ENCODE measurements at places on chromosomes 7 and 10.

DNA sequence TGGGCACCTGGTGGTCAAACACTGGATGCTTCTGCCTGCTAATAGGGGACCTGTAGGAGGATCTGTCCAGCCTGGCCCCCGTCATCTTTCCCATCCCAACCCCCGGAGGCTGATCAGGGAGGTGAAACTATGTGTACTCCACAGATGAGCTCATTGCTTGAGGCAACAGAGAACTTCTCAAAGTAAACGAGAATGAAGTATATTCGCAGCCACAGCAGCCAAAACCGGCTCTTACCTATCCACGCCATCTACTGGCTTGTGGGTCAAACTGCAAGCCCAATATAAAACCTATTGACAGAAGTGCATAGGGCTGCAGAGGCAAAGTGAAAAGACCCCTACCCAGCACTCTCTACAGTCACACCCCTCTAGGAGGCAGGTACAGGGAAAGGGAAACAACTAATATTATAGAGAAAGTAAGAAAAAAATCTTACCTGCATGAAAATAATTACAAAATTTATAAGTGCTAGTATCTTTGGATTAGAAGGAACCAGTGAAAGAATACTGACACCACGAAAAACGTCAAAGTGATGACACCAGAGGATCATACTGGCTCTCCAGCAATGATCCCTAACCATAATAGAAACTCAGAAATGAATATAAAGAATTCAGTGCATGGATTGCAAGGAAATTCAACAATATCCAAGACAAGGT is 973.5 kb downstream of the ANKRD7 start:
- DNase-seq = peak; percentile 59

- DNase-seq = no peak
Measured at GRCh38 chr10:63464402-63465292, 1.1 kb downstream of the JMJD1C start.

DNA sequence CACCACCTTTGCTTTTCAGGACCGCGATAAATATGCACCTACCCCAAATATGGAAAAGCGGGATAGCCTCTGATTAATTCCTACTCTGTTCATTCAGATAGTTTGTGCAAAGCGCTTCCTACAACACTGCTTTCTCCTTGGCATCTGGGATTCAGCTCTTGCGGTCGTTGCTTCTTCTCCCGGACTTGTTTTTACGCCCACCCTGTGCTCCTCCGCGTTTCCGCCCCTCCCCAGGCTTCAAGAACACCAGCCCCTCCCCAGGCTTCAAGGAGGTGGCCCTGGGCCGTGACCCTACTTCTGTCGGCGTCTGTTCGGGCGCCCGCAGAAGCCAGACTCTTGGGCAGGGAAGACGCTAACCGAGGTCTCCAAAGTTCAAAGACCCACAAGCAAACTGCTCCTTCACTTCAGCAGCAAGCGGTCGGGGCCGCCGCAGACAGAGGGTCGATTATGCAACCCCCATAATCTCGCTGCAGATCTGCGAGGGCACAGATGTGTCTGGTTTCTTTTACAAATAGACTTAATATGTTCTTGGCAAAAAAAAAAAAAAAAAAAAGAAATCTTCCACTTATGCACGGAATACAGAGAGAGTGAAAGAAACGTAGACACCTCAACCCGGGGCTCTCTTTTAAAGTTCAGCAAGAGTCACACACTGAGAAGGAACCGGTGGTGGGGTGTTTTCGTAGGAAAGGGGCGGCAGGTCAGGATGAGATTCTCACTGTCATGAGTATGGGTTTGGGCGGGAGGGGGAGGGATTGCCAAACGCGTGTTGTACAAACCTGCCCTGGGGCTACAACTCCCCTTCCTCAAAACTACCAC is 1.9 kb downstream of the DLX5 start:
- DNase-seq = no peak

DNA sequence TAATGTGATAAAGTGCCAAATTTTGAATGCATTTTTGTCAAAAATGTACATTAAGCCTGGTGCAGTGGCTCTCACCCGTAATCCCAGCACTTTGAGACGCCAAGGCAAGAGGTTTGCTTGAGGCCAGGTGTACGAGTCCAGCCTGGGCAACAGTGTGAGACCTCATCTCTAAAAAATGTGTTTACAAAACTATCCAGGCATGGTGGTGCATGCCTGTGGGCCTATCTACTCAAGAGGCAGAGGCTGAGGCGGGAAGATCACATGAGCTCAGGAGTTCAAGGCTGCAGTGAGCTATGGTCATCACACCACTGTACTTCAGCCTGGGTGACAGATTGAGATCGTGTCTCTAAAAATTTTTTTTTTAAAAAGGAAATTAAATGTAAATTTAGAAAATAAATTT is 18.5 kb upstream of the MGMT start:
- DNase-seq = no peak

DNA sequence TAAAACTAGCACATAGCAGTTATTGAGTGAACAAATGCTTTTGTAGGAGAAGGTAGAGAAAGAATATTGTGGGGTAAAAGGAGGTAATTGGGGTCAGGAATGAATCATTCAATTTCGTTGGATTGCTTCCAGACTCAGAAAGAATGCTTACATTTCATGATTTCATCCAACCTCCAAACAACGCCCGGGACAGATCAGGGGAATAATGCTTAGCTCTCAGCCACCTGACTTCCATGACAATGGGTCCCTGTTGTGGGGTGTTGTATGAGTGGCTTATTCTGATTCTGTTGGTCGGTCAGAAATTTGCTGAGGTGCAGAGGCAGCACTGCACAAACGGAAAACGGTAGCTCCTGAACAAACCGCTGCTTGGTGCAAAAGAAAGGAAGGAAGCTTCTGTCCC is 24.0 kb upstream of the INPP5F start:
- DNase-seq = no peak

- DNase-seq = peak; percentile 4
Measured at GRCh38 chr10:119221666-119222065, 14.3 kb downstream of the GRK5 start.

GRCh38 chr10:92208736-92209135 is 82.1 kb downstream of the CPEB3 start:
- DNase-seq = peak; percentile 41

DNA sequence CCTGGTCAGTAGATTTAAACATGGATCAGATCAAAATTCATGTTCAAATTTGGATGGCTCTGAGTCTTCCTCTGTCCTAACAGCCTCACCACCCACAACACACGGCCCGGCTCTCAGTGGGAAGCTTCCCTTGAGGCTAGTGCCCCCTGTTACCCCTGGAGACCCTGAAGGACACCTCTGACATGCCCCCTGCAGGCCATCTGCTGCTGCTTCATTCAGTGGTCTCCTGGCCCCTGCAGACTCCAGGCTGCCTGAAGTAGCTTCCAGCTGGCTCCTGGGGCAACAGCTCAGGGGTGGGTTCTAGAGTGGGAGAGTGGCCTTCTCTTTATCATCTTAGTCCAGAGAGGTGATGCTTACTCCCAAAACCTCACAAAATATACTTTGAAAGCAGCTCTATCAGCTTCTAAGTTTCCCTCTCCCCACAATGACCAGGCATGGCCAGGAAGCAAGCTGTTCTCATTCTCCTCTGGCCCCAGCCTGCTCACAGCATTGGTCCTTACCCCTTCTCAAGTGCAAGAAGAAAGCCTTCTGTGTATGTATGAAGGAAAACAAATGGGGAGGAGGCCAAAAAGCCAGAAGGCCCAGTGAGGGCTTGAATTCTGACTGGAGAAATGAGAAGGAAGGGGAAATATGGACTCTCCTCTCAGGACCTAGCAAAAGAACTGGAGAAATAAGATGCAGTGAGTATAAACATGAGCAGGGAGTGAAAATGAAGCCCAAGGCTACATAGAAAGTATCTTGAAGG is 189.6 kb upstream of the INHBA start:
- no peak for DNase-seq

- DNase-seq = no peak
Measured at GRCh38 chr7:83065714-83066113, 97.0 kb downstream of the PCLO start.

- DNase-seq = no peak
Measured at GRCh38 chr7:39618868-39619267, 4.5 kb upstream of the RALA start.
